ENCODE measurements at places on chromosomes 13 and 19. TPM values are rescaled to one million over a fixed set of nuclear protein-coding genes. Genes with fewer than 3 reads are reported as not detected.

- DNase-seq, result peak; percentile 75
Observed at GRCh38 chr19:485583-486236, 10.6 kb upstream of the MADCAM1 start.

GRCh38 chr13:50617134-50617721, 226.3 kb downstream of the DLEU7 start:
- no peak for DNase-seq

GRCh38 chr13:59906413-59907049, 257.2 kb downstream of the DIAPH3 start:
- DNase-seq, result no peak

GRCh38 chr19:36939153-36939552, 23.0 kb downstream of the ZNF568 start:
- no peak for DNase-seq

- no peak for DNase-seq
Observed at GRCh38 chr13:85662186-85662585, 137.0 kb downstream of the SLITRK6 start.

DNA sequence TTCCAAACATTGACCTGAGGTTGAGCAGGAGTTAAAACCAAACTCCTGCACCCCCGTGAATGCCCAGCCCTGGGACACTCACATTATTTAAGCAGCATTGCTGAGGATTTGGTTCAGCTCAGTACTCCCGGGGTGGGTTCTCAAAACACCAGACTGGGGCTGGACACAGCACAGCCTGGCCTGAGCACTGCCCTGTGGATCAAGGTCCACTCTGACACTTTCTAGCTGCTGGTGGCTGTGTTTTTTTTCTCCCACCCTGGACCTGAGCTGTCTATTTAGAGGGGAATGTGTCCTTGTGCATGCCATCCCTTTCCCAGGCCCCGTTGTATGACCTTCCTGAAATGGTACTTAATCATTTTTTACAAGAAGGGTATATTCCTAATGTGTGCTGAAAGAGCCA, 94.7 kb upstream of the GJB6 start:
- no peak for DNase-seq

DNA sequence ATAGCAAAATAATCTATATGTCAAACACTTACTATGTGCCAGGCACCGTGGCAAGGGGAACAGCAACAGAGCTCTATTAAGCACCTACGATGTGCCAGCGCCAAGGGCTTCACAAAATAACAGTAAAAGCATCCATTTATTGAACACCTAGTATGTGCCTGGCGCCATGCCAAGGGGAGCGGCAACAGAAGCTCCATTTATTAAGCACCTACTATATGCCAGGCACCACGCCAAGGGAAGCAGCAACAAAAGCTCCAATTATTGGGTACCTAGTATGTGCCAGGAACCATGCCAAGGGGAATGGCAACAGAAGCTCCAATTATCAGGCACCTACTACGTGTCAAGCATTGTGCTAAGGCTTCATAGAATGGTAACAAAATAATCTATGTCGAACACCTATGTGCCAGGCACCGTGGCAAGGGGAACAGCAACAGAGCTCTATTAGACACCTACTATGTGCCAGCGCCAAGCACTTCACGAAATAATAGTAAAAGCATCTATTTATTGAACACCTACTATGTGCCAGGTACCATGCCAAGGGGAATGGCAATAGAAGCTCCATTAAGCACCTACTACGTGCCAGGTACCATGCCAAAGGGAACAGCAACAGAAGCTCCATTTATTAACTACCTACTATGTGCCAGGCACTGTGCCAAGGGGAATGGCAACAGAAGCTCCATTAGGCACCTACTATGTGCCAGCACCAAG, 107.7 kb downstream of the PTPRS start:
- DNase-seq, result no peak

The ZNF816 gene
- 4.4 TPM for total RNA-seq

The ZNF66 gene
- total RNA-seq, result 1.5 TPM

The FXYD1 gene
- total RNA-seq, result 489 TPM

The CEACAM16 gene
- total RNA-seq, result not detected

Measured in left ventricle myocardium superior (tissue), 1 donor.